Lower leg skin (tissue), 4 donors: ENCODE measurements at places on chromosomes 5 and 9.

GRCh38 chr9:100298378-100298777 lies 54.4 kb downstream of the TEX10 start:
- DNase-seq: no peak

GRCh38 chr5:116478491-116478890 lies 96.1 kb downstream of the SEMA6A start:
- no peak for DNase-seq

GRCh38 chr5:73816656-73817420 lies 190.8 kb downstream of the ARHGEF28 start:
- no peak for DNase-seq

DNA sequence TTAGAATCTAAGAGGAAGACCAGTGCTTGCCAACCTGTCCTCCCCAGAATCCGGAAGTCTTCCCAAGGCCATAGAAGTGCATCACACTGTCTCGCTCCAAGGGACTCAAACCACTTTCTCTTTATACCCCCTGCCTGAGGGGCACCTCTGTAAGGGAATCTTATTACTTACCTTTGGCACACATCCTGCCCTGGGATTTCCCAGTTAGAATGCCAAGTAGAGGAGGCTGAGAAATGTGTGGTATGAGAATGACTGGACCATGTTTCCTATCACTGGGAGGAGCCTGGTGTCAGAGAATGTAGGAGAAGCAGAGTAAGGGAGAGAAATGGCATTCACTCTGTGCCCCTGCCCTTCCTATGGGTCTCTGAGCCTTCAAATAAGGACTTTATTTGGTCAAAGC lies 85.8 kb downstream of the AOPEP start:
- no peak for DNase-seq

GRCh38 chr9:37392272-37392671 lies 30.2 kb upstream of the GRHPR start:
- DNase-seq: no peak

- no peak for DNase-seq
Observed at GRCh38 chr9:84397822-84398221, 57.3 kb upstream of the SLC28A3 start.

DNA sequence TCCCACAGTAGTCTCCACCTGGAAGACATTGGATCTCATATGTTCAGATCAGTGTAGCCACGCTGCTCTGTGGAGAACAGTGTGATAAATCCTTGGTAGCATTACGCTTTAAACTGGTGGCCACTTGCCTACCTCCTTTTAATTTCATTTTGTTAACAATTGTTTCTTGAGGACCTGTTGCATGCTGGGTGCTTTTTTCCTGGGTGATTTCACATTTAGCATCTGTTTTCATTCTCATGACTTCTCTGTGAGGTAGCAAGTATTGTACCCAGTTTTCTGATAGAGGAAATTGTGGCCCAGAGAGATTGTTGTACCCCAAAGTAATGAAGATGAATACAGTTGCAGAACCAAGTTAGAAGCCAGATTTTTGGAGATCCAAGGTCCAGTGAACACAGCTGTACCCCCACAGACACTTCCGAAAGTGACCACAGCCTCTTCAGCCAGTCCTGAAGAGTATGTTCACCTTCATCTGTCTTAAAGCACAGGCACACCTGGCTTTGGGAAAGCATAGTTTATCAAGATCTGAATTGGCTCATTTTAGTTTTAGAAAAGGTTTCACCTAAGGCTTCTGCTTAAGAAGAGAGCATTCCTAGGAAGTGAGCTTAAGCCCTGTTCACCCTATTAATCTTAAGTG lies 75.2 kb downstream of the F2RL2 start:
- DNase-seq: no peak

DNA sequence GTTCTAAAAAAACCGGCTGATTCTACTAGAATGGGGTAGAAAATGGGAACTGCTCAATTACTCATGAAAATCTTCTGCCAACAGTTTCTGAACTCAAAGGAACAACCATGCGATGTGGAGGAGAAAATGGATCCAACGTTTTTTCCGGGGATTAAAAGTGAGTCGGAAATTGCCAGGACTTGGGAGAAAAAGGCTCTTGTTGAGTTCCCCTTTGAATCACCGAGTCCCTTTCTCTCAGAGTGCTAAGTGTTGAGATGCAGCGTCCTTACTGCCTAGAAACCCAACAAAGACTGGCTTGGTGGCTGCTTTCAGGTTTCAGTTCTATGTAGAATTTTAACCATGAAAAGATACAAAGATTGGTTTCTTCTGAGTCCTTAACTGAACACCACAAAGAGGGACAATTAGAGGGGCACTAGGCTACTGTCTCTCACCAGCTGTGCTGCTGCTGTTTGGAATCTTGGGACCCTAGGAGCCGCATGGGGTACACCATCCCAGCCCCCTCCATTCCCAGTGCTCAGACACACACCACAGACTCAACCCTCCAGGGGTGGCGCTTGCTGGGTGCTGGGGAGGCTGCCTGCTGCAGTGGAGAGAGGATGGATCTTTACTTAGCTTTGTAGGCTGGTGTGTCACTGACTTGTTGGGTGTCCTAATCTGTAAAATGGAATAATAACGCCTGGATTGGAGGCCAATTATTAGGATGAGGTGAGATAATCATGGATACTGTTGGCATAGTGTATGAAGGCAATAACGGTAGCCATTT lies 21.5 kb upstream of the NEUROG1 start:
- no peak for DNase-seq

- DNase-seq: no peak
Observed at GRCh38 chr9:126650404-126651341, 36.9 kb downstream of the LMX1B start.

DNA sequence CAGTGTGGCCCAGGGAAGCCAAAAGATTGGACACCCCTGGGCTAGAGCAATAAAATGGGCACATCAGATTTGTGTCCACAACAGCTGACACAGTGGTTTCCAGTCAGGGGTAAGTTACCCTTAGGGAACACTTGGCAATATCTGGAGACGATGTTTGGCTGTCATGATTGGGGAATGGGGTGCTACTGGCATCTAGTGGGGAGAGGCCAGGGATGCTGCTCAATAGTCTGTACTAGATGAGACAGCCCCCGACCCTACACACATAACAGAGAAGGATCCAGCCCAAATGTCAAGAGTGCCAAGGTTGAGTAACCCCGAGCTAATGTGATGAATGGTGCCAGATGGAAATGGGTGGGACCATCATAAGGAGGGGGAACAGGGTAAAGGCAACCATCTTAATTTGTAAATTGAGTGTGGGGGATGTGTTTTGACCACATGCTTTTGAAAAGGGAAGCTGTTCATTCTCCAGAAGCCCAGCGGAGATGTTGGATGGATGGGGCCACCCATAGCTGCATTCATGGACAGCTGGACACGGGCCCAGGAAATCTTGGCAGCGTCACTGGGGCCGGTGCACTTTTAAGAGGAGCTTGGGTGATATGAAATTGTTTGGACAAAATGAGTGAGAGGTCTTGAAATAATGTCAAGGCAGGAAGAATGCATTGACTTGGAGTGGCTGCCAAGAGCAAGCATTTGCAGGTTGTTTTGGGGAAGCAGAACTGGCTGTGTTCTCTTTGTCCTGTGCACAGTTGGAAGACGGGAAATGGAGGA lies 33.4 kb downstream of the SYK start:
- DNase-seq: no peak

DNA sequence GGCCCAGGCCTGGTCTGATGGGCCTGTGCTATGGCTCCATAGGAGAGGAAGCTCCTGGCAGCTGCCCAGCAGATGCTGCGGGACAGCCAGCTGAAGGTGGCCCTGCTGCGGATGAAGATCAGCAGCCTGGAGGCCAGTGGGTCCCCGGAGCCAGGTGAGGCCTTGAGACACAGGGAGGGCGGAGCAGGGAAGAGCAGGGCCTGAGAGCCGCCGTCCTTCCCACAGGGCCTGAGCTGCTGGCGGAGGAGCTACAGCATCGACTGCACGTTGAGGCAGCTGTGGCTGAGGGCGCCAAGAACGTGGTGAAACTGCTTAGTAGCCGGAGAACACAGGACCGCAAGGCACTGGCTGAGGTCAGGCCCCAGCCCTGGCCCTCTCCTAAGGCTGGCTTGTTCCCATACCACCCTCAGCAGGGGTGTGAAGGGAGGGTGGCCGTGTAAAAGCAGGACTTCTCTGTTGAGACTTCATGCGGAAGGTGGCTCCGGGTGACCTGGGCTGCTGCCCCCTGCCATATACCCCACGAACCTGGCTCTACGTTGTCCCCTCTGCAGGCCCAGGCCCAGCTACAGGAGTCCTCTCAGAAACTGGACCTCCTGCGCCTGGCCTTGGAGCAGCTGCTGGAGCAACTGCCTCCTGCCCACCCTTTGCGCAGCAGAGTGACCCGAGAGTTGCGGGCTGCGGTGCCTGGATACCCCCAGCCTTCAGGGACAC lies 4.5 kb downstream of the PKN3 start:
- DNase-seq: peak; percentile 80

DNA sequence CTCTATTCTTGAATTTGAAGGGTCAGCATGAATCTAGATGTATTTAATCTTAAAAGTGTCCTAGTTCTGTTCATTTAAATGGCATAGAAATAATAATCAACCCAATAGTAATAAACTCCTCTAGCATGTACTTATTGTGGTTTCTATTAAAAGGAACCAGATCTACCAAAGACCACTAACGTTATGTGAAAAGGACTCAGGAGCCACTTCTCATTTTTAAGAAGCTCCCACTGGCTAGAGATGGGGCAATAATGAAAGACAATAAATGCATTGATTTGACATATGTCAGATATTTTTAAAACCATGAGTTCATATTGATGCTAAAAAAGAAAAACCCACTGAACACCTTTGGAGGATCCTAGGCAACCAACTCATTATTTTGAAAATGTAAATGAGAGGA lies 191.9 kb downstream of the ATP10B start:
- no peak for DNase-seq

GRCh38 chr5:1933364-1934055 lies 50.8 kb upstream of the IRX4 start:
- no peak for DNase-seq

DNA sequence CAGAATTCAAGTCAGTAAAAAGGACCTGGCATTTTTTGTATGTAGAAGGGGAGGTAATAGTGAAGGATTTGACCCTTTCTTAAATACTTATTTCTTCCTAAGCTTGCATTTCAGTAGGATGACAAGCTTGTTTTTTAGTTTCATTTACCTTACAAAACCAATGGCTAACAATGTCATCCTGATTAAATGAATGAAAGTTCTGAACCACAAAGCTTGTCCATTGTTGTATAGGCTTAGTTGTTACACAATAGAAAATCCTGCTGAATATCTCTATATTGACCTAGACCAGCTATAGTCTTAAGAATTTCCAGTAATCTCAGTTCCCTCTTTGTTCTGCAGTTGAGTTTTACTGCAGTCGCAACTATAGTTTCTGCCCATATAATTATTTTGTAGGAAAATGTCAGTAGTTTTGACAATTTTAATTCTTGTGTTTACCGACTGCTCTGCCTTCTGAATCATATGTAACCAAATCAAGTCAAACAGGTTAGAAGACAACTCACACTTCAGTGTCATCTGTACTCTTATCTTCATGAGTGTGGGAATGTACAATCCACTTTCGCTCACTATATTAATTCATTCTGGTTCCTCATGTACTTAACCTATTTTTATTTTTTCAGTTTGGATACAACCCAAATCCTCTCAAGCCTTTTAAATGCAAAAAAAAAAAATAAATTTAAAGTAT lies 195.7 kb downstream of the CD180 start:
- DNase-seq: no peak

DNA sequence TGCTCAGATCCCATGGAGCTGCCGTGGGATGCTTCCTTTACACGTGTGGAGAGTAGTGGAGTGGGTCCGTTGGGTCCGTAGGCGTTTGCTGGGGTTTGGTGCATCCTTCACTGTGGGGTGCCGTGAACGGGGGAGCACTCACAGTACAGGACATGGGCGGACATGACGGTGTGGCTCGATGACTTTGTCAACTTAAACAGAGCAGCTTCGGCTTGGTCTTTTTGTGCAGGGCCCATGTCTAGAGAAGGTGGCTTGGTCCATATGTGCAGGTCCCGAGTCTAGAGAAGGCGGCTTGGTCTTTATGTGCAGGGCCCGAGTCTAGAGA lies 26.4 kb upstream of the EXOC3 start:
- DNase-seq: no peak

DNA sequence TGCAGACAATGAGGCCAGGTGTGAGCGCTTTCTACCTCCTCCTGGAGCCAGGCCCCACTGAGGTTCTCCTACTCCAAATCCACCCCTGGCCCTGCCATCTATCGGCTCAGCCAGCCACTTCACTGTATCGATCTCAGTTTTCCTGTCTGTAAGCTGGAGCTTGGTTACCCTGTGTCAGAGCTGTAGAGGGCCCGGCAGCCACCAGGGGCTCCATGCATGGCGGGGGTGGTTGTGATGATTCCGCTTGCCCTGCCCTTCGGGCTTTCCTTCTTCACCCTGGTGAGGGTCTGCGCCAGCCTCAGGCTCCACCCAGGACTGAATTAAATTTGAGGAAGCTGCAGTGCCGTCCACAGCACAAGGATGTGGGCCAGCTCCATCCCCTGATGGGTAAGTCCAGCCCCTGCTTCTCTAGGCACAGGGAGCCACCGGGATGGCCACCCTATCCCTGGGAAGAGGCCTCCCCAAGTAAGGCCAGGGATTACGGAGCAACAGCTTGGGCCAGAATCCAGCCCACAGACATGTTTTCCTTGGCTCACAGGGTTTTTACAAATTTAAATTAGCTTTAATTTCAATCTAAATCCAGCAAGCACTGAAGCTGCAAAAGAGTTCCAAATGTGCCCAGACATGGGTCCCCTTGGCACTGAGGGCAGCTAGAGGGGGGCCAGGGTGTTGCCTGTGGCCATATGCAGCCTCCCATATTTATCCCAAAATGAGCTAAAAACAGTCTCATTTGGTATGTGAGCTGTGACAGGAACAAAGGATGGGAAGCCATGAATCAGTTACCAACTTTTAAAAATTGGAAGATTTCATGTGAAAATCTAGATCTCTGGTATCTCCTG lies 89.1 kb upstream of the FBXW11 start:
- no peak for DNase-seq

DNA sequence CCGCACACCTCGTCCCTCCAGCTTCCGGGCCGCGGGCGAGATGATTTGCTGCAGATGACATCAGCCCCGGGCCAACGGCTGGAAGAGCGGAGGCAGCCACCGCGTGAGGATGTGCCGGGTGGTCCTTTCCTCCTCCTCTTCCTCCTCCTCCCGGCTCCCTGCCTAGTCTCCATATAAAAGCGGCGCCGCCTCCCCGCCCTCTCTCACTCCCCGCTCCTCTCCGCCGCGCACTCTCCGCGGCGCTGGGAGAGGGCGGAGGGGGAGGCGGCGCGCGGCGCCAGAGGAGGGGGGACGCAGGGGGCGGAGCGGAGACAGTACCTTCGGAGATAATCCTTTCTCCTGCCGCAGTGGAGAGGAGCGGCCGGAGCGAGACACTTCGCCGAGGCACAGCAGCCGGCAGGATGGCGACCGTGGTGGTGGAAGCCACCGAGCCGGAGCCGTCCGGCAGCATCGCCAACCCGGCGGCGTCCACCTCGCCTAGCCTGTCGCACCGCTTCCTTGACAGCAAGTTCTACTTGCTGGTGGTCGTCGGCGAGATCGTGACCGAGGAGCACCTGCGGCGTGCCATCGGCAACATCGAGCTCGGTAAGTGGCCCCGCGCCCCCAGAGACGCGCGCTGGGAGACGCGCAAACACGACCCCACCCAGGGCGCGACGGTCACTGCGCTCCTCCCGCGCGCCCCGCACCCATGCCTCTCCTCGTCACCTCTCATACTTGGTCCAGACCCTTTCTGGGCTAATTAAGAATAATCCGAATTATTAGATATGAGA lies at the start of gene MAP1B:
MAP1B (plus strand) TSS at position 345 of the 770 bp plus-strand sequence; CDS start at position 402, 57 bp downstream.
- peak; percentile 91 for DNase-seq
